ENCODE measurements at places on chromosomes 3 and 15.

- DNase-seq: no peak
These were observed 239.4 kb upstream of the ZPLD1 start for GRCh38 chr3:102195198-102195948.

DNA sequence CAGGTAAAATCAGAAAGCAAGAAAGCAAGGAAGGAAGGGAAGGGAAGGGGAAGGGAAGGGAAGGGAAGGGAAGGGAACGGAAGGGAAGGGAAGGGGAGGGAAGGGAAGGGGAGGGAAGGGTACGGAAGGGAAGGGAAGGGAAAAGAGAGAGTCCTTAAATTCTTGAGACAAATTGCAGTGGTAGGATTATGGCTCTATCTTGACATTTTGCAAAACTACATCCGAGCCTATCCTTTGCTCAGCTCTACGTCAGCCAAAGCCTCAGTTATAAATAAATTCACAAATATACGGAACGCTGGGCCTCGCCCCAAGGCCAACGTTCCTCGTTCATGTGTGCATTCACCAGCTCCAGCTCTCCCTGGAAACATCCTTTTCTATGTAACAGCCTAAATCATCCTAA lies 25.5 kb upstream of the HES1 start:
- no peak for DNase-seq

- DNase-seq: no peak
These were observed 43.7 kb downstream of the PARP15 start for GRCh38 chr3:122621112-122621511.

DNA sequence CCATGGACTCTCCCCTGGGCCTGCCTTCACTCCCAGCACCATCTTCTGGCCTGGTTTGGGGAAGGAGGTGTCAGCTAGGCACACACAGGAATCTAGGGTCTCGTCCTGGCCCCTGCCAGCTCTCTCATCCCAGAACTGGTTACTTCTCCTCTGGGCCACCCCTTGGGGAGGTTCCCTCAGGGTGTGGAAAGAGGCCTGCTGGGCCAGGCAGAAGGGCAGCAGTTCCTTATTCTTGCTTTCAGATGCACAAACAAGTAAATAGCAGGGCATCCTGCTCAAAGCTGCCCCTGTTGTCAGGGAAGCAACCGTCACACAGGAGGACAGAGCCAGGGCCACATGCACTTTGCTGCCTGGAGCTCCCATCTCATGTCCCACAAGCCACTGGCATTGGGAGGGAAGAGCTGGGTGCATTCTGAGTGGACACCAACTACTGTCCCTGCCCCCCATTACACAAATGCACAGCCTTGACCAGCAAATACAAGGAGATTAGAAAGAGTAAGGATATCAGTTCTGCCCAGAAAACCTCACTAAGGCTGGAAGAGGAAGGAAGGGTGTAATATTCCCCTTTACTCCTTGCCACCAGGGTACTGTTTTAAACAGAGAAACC lies 108.8 kb upstream of the HACD2 start:
- no peak for DNase-seq

GRCh38 chr3:98746882-98747281 lies 16.3 kb upstream of the ST3GAL6 start:
- DNase-seq: no peak

- no peak for DNase-seq
These were observed 8.0 kb downstream of the TBC1D2B start for GRCh38 chr15:78069462-78070029.

DNA sequence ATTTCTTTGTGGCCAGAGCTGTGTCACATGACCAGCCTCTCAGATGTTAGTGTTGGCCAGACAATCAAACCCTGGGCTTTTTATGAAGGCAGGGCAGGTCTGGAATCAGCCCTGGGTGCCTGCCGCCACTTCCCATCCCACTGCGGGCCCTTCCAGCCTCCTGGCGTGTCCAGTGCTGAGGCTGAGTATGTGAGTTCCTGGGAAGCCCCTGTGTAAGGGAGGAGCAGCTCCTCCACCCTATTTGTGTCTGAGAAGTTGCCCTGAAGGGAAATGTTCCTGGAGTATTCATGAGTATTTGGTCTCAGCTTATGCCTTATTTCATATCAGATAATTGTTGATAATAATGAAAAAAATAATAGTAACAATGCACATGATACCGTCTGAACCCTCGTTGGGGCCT lies 190.1 kb downstream of the NSMCE3 start:
- DNase-seq: no peak

GRCh38 chr3:170233530-170233929 lies 11.3 kb downstream of the PRKCI start:
- no peak for DNase-seq

- peak; percentile 5 for DNase-seq
These were observed 337.2 kb downstream of the ZBTB20 start for GRCh38 chr3:114809668-114810413.

- DNase-seq: no peak
These were observed 51.0 kb downstream of the NR1D2 start for GRCh38 chr3:23996095-23996524.

DNA sequence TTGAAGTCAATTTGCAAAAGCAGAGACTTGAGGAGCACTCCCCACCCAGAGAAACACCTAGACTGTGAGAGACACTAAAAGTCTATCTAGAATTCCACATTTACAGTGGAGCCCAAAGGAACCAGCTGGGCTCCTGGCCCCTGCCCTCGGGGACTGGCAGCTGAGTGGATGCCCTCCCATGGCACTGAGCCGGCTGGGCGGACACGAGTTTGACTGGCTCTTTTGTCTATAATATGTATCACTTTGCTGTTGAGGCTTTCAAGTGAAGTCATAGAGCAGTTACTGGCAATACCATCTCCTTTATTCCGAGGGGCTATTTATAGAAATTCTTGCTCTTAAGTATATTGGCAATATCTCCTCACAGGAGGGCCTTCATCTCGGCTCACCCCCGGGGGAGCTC lies 65.8 kb upstream of the TNFAIP8L3 start:
- no peak for DNase-seq

DNA sequence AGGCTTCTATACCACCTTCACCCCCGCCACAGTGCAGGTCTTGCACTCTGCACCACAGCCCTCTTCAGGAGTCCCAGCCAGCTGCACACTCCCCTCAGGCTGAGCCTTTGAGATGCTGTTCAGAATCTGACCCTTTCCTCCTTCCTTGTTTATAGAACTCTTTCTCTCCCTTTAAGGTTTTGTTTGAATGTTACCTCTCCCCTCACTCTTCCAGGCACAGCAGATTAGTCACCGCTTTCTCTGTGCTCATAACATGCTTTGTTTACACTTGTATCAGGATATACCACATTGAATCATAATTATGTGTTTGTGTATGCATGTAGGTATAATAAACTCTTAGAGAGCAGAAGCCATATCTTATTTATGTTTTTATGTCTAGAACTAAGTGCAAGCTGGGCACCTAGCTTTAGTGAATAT lies 168.4 kb upstream of the BCL6 start:
- no peak for DNase-seq

DNA sequence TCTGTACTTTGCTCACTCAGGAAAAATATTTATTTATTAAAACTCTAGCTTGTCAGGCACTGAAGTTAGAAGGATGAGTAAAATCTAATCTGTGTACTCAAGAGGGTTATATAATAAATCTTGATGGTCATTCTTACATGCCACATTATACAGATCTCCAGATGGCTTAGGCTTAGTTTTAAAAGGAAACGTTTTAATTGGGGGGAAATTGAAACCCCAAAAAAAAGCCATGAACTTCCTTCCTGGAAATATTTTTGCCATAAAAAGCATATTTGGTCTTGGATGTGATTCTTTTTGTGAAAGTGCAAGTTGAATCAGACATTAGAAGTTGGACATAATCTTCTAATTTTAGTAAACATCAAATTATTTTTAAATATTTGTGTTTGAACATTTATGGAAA lies 6.0 kb downstream of the SENP8 start:
- DNase-seq: no peak

DNA sequence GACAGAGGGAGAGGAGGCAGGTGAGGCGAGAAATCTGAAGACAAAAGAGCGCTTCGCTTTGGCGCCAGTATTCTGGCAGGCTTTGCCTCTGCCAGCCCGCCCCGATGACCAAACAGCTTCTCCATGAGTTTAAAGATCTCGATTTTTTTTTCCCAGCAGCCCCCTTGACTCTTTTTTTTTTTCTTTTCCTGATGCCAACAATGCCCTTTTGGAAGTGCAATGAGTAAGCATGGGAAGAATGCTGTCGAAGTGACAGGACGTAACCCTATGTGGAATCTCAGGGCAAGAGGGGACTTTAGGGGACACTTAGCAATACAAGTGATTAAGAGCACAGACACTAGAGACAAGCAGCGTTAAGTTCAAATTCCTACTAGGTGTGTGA lies 211.7 kb downstream of the FGF12 start:
- DNase-seq: no peak

GRCh38 chr15:40439960-40440742 lies 602 bp upstream of the BAHD1 start:
- peak; percentile 12 for DNase-seq

DNA sequence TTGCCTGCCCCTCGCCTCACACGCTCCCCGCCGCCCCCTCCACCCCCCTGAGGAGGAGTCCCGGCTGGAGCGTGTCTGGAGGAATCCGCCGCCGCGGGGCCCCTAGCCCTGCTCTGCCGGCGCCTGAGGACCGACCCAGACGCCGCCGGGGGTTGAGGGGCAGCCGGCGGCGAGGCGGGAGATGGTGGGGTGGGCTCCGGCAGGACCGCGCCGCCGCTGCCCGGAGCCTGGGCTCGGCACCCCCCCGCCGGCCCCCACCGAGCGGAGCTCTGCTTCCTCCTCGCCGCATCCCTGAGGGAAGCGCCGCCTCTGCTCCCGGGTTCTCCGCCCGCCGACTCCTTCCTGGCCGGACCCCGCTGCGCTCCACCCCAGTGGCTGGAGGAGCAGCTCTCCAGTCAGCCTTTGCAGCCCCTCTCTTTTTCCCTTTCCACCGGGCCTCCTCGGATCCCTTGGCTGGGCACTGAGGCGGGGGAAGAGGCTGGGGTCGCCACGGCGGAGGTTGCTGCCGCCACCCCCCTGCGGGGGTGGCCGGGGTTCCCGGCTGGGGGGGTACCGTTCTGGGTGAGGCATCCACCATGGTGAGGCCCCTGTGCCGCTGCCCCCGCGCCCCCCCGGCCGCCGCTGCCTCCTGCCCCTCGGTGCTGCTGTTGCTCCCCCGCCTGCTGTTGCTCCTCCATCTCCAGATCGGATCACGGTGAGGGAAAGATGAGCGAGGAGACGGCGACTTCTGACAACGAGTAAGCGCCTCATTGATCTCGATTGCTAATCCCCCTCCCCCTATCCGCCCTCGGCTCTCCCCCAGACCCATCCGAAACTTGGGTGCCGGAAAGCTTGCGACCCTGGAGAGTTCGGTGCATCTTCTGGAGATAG lies at the start of gene SPRED1:
Gene SPRED1 (plus strand): TSS at position 356 of the 870 bp plus-strand sequence. CDS start 350 bp downstream, at position 706.
- peak; percentile 20 for DNase-seq

- DNase-seq: no peak
These were observed 168.3 kb downstream of the ATP10A start for GRCh38 chr15:25694823-25695312.

- no peak for DNase-seq
These were observed 88.1 kb downstream of the MDFIC2 start for GRCh38 chr3:70224337-70224736.

GRCh38 chr3:100609305-100609704 lies at the start of gene ADGRG7:
ADGRG7 (plus strand) TSS chr3:100609601; CDS start chr3:100609857, 256 bp downstream.
- DNase-seq: no peak

DNA sequence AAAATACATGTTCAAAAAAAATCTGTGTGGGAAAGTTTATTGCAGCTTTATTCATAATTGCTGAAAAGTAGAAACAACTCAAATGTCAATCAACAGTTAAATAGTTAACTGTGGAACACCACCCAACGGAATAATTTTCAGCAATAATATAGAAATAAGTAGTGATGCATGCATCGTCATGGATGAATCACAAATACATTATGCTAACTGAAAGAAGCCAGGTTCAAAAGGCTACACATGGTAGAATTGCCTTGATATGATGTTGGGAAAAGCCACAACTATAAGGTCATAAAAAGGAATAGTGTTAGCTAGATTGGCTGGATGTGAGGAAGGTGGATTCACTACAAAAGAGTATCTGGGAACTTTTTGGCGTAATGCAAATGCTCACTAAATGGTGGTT lies 82.0 kb downstream of the GMNC start:
- DNase-seq: no peak

- no peak for DNase-seq
These were observed 87.3 kb upstream of the OSTN start for GRCh38 chr3:191111722-191112121.

DNA sequence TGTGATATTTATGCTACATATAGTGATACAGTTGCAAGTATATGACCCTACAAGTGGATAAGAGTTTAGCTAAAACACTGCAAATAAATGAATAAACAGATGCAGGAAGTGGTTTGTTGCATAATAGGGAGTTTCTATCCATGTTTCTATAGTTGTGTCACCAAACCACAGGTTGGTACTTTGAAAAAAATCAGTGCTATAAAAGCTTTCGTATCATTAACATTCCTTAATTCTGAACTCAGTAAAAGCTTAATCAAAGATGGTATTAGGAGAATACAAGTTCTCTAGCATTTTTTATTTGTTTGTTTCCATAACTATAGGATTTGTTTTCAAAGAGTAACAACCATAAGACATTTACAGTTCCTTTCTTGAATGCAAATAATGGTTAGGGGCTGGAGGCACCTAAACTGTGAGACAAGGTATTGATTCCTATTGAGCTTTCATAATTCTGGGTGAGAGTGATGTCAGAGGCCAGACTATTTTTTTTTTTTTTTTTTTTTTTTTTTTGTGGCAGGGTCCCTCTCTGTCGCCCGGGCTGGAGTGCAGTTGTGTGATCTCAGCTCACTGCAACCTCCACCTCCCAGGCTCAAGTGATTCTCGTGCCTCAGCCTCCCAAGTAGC lies 29.6 kb downstream of the CPOX start:
- DNase-seq: no peak

DNA sequence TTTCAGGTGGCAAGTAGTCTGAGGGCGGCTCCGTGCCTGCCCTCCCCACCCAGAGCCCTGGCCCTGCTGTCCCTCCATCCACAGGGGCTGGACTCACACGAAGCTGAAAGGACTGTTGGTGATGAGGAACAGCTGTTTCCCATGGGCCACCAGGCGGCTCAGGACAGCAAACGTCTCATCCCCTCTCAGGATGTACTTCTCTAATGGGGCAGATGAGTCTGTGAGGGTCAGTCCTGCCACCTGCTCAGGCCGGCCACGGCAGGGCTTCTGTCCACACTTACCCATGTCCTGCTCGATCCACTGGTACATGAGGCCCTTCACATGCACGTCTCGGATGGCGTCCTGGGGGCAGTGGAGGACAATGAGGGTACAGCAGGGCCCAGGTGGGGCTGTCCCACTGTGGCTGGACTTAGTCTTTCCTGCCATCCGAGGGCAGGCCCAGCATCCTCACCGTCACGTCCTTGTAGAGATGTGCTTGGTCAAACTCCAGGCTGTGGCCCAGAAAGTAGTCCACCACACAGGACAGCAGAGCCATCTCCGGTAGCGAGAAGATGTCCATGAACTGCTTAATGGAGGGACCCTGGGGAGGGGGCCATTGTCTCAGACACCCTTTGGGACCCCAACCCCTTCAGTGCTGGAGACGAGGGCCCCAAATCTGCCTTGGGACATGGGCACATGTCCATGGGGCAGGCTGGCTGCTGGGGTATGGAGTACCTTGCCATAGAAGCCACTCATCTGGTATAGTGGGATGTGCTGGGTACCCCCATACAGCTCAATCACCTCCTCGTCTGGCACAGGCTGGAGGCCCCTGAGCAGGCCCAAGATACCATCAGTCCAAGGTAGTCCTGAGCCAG lies 5.7 kb downstream of the NT5DC2 start:
- DNase-seq: no peak

- DNase-seq: no peak
These were observed 28.0 kb upstream of the PTX3 start for GRCh38 chr3:157408499-157409149.

GRCh38 chr15:70547846-70548487 lies 215.4 kb downstream of the UACA start:
- no peak for DNase-seq
